ENCODE measurements at places on chromosomes 7 and 10. TPM values are rescaled to one million over a fixed set of nuclear protein-coding genes. Genes with fewer than 3 reads are reported as not detected.

DNA sequence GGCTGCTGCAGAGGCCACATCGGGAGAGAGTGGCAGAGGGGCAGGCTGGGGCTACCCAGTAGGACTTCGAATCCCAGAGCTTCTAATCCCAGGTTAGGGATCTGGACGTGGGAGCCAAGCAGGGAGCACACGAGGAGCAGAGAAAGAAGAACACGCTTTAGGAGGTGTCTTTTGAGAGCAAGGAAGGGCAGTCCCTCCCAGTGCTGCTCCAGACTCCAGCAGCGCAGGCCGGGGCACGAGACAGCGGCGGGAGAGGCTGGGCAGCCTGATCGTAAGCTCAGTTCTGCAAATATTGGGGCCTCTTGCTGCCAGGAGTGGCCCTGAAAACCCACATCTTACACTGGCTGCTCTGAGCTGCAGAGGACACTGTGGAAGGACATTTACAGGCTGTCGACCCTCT lies 75.9 kb downstream of the HIPK2 start:
- H3K27ac ChIP-seq, result no peak overlapping the region
- H3K36me3 ChIP-seq, result no peaks in the 10 kb centered on the region
- H3K4me3 ChIP-seq, result no peak overlapping the region

GRCh38 chr10:33772370-33773252 lies 438.1 kb upstream of the NRP1 start:
- DNase-seq, result peak; percentile 18
- H3K27ac ChIP-seq, result no peak overlapping the region
- H3K27me3 ChIP-seq, result no peaks in the 10 kb centered on the region
- no peaks in the 10 kb centered on the region for H3K36me3 ChIP-seq

GRCh38 chr7:140591180-140591902 lies 49.3 kb downstream of the DENND2A start:
- H3K27ac ChIP-seq, result no peak overlapping the region
- no peak overlapping the region for H3K4me3 ChIP-seq
- H3K27me3 ChIP-seq, result no peaks in the 10 kb centered on the region
- DNase-seq, result no peak

Gene TAX1BP1
- 122 TPM for total RNA-seq

Gene H2BK1
- total RNA-seq, result not detected

Gene NPFFR1
- not detected for total RNA-seq

Gene GPRIN2
- total RNA-seq, result 23.4 TPM

Gene SYCE1
- total RNA-seq, result not detected

Data from hepatocyte (in vitro differentiated cells).